H7 (cell line): ENCODE measurements at places on chromosomes 3 and 15.

DNA sequence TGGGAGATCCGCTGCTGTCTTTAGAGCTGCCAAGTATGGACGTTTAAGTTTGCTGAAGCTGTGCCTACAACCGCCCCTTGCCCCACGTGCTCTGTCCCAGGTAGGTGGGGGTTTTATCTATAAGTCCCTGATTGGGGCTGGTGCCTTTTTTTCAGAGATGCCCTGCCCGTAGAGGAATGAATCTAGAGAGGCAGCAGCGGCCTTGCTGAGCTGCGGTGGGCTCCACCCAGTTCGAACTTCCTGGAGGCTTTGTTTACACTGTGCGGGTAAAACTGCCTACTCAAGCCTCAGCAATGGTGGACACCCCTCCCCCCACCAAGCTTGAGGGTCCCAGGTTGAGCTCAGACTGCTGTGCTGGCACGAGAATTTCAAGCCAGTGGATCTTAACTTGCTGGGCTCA lies 83.4 kb upstream of the FGF7 start:
- no peak for DNase-seq

DNA sequence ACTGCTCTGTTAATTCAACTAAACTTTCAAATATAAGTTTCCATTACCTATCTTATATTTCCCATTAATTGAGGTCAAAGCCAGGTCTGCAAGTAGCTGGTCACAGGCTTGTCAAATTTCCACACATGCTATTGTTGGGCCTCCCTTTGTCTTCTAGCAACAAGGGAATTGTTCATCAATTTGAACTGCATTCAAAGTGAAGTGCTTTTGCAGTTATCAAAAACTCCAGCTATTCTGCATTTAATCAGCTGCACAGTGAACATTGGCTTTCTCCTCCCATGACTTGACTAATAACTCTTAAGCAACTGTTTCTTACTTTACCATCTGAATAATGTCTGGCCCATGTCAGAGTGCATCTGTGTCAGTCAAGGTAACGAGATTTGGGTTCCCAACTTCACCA lies 198.4 kb downstream of the KCNH8 start:
- DNase-seq: no peak

DNA sequence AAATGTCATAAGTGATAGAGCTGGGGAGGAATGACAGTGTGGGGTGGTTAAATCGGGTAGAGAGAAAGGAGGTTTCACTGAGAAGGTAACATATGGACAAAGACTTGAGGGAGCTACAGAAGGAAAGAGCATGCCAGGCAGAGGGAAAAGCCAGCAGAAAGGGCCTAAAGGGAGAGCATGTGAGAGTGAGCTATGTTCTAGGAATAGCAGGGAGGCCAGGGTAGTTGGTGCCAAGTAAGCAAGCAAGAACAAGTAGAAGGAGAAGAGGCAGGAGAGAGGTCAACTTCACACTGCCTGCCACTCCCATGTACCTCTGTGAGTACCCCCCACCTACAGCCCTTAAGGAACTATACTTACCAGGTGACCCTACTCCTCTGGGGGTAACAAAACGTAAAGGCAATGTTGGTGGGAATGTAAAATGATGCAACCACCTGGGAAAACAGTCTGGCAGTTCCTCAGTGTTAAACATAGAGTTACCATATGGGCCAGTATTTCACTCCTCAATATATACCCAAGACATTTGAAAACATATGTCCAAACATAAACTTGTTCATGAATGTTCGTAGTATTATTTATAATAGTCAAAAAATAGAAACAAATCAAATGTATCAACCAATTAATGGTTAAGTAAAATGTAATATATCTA lies 67.6 kb downstream of the SFMBT1 start:
- no peak for DNase-seq

GRCh38 chr3:149145974-149146373 lies 16.5 kb downstream of the HPS3 start:
- DNase-seq: no peak

DNA sequence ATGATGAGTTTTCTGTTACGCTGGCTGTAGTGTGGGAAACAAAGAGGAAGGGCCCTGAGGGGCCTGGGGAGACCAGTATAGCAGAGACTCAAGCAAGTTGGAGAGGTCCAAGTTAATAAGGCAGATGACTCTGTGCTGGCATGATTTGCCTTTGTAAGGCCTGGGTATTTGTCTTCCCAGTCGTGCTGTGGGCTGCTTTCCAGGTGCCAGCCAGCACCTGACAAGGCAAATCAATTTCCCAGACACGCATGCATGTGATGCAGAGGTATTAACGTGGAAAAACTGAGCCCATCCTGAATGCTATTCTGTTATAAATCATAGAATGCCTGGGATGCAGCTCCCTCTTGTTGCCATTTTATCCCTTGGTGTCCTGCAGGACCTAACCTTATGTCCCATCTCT lies 175.6 kb downstream of the MFSD1 start:
- no peak for DNase-seq

DNA sequence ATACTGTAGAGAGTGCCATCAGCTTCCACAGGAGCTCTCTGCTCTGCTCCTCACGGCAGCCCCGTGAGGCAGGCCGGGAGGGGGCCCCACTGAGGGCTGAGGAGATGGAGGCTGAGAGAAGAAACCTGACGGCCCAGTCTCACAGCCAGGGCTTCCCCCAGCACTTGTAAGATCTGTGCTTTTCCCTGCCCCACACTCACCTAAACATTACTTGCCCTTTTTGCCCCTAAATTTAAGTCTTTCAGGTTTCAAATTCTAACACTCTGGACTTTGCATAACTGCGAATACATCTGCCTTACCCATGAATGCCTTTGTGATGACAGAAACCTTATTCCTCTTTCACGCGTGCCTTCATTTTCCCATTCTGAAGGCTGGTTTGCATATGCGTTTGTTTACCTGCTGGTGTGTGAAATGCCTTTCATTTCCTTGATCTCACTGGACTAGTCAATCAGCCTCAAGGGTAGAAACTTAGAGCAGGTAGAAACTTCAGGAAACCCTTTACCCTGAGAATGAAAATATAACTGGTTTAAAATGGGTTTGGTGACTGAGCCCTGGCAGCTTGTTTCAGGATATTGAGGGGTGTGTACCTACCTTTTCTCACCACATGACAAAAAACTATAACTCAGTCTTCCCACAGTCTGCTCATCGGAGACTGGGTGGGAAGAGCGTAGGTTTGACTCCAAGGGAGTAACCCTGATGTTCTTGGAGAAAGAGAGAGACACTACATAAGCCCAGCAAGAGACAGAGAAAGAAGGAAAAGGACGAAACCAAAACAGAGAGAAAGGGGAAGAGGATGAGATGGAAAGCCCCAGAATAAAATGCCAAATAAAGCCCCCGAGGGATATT lies 20.1 kb downstream of the SLC12A8 start:
- DNase-seq: peak; percentile 81

- peak; percentile 15 for DNase-seq
Measured at GRCh38 chr3:144502402-144502801, 530.8 kb downstream of the DIPK2A start.

- no peak for DNase-seq
Measured at GRCh38 chr15:89578146-89578545, 2.9 kb downstream of the TICRR start.

GRCh38 chr3:5297895-5298294 lies 110.4 kb downstream of the EDEM1 start:
- no peak for DNase-seq

GRCh38 chr3:8777201-8777977 lies 8.0 kb upstream of the OXTR start:
- DNase-seq: no peak

- DNase-seq: no peak
Measured at GRCh38 chr15:75669879-75670212, 22.1 kb downstream of the SNX33 start.

- no peak for DNase-seq
Measured at GRCh38 chr3:48387634-48388033, 15.6 kb downstream of the FBXW12 start.

DNA sequence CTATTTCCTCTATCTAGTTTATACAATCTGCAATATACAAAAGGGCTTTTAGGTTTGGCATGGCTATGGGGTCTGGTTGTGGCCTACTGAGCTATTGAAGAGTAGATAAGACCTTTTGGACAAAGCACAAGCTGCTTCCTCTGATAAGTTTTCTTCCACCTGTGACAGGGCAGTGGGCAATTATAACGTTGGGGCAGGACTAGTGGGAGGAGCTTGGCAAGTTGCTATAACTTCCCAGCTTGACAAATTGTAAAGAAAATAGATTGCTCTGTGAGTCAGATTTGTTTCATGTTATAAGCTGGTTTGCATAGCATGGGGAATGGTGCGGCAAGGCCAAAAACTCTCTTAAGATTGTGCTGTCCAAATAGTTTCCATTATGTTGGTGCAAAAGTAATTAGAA lies 64.9 kb downstream of the SLC7A14 start:
- no peak for DNase-seq

- no peak for DNase-seq
Measured at GRCh38 chr3:198017090-198017489, 57.1 kb downstream of the LMLN start.

- DNase-seq: no peak
Measured at GRCh38 chr3:73363093-73363492, 261.6 kb downstream of the PDZRN3 start.

GRCh38 chr15:57384816-57385215 lies 8.5 kb downstream of the CGNL1 start:
- DNase-seq: no peak

DNA sequence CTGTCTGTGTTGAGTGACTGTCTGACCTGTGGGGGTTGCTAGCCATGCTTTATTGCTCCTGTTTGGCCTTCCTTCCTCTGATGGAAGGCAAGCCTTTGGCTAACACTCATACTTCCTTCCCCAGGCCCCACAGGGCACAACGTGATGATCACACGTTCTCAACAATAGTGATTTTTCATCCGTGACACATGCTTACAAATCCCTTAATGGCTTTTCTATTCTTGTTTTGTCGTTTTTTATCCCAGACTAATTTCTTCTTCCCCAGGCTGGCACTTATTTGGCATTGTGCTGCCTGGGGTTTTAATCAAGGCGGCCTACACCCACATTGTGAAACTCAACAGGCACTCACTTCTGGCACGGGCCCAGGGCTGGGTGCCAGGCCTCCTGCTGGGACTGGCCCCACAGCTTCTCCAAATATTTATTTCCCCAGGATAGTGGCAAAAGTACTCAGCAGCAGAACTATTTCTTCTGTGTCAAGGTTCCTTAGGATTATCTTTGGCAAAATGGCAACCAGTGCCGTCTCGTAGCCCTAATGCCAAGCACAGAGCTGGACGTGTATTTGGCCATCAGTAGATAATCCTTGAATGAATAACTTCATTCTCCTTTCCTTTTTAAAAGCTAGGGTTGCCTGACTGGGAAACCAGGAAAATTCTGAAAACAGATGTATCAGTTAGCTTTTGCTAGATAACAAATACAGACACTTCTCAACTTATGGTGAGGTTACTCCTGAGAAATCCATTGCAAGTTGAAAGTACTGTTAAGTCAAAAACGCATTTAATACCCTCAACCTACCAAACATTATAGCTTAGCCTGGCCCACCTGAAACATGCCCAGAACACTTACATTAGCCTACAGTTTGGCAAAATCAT lies 30.6 kb downstream of the CMTM7 start:
- no peak for DNase-seq

GRCh38 chr3:126412841-126413692 lies 18.4 kb downstream of the CFAP100 start:
- peak; percentile 27 for DNase-seq

DNA sequence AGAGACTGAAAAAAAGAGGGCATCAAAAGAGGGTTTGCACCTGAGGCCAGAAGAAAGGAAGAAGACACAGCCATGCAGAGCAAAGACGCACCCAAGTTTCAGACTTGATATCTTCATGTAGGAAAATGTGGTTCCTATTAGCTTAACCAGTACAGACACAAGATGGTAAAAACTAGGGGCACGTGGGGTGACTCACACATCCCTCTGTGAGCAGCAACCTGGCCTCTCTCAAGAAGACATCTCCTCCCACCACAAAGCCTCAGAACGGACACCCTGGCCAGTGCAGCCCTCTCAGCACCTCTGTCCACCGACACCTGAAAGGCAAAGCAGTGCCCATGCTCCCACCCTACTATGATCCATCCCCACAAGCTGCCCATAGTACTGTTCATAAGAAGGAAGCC lies 33.3 kb downstream of the GLB1 start:
- no peak for DNase-seq

DNA sequence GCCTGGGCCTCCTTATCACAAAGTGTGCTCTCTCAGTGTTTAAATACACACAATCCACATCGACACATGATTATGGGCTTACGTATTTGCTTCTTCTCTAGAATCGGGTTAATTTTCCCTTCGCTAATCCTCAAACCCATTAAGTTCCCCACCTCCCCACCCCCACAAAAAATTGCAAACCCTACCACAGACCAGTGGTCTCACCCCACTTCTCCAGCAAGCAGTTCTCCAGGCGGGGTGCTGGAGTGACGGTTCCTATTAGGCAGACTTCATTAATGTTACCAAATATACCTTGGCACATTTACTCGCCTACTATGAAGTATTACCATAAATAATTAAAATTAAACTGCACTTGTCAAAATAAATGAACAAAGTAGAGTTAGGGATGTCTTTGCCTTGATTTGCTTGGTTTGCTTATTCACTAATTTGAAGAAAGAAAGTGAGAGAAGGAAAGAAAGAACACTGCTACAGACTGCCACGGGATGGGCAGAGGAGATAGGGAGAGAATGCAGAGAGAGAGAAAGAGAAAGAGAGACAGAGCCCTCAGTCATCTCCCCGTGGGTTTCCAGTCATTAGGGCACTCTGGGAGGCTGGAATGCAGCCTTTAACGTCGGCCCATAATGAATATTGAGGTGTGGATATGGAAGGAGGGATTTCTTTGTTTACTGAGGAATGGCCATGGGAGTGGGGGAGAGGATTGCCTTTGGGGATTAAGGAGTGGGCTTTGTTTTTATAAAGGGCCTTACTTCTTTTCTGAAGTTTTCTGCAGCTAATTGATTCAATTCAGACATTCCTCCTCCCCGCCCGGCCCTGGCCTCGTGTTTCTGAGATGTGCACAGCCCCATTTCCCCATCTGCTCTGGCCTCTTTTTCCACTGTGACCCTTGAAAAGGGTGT lies 39.7 kb upstream of the POLG start:
- DNase-seq: no peak

DNA sequence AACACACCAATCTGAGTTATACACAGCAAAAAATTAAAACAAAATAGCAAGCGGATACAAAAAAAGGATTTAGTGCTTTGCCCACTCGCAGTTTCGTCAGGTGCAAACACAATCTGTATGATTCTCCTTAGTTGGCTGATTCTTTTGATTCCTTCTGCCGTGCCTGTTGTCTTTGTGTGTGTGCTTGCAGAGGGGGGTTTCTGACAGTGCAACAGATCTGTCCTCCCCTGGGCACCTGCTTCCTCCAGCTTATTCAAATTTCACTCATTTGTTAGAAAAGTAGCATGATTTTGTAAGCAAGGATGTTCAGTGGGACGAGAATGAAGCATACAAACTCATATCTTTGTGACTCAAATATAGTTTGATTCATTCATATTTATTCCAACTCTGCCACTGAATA lies 74.0 kb upstream of the NEO1 start:
- no peak for DNase-seq

GRCh38 chr3:12427551-12427950 lies 56.7 kb upstream of the TSEN2 start:
- DNase-seq: no peak

DNA sequence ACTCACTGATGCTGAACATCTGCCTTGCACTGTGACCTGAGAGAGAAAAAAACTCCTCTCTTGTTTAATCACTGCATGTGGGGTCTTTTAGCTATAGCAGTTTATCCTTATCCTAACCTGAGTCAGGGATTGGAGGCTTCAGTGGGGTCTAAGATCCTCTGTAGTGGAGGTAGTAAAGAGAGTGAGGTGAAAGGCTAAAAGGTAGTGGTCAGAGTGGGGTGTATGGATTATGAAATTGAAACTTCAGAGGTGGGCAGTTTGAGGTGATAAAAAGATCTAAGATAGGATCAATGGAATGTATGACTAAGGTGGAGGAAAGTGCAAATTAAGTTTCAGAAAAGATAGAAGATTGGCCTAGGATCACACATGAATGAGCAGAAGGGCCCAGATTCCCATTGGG lies 36.5 kb downstream of the DET1 start:
- DNase-seq: no peak
